Pulmonary artery endothelial cell (primary cell): ENCODE measurements at places on chromosomes 4 and X. TPM values are rescaled to one million over a fixed set of nuclear protein-coding genes. Genes with fewer than 3 reads are reported as not detected.

DNA sequence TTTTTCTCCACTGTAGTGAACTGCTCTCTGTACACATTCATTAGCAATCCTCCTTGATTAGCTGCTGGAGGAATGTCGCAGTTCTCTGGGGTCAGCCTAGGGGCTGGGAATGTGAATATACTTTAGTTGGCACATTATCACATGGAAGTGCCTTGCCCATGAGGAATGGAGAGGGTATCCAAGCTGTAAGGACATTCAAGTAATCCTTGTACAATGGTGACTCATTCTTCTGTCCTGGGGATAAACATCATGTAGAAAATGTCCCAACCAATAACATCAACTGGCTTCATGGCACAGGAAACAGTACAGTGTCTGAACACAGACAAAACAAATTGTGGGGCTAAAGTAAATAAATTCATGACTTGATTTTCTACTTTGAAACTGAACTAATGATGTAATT, 147.1 kb downstream of the GLRA2 start:
- DNase-seq = no peak

- DNase-seq = no peak
Observed at GRCh38 chr4:60589425-60589824, 610.7 kb upstream of the ADGRL3 start.

GRCh38 chr4:144562019-144562705, 83.8 kb upstream of the HHIP start:
- DNase-seq = no peak

- no peak for DNase-seq
Observed at GRCh38 chr4:93718233-93718632, 110.3 kb upstream of the ATOH1 start.

DNA sequence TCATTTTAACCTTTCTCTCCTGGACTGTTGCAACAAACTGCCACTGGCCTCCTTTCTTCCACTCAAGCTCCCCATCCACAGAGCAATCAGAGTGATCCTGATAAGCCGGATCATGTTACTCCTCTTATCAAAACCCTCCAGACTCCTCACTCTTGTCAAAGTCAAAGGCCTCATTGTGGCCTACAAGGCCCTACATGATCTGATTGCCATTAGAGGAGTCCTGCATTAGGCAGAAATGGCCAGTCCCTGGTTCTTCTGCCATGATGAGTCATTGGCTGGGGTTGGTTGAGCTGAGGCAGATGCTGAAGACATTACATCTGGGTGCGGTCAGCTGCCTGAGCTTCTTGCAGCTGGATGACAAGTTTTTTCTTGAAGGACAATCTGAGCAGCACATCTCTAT, 32.7 kb upstream of the CASK start:
- no peak for DNase-seq

DNA sequence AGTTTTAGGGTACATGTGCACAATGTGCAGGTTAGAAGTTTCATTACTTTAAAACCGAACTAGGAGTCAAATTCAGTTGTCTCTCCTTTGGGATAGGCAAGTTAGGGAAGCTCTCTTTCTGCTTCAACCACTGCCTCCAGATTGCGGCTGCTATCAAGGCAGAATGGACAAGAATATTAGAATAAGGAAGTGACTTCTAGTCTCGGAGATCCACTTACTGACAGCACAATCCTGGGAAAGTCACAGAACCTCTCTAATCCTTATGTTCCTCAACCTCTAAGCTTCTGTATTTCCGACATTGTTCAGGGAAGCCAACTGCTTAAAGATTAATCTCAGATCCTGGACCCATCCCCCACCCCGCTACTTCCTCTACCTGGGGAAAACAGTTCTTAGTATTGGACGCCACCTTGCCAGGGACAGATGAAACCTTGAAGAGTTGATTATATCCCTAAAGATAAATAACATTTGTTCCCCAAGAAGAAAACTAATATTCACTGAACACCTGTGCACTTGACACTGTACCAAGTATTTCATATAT, 2.1 kb downstream of the NUP62CL start:
- no peak for DNase-seq

DNA sequence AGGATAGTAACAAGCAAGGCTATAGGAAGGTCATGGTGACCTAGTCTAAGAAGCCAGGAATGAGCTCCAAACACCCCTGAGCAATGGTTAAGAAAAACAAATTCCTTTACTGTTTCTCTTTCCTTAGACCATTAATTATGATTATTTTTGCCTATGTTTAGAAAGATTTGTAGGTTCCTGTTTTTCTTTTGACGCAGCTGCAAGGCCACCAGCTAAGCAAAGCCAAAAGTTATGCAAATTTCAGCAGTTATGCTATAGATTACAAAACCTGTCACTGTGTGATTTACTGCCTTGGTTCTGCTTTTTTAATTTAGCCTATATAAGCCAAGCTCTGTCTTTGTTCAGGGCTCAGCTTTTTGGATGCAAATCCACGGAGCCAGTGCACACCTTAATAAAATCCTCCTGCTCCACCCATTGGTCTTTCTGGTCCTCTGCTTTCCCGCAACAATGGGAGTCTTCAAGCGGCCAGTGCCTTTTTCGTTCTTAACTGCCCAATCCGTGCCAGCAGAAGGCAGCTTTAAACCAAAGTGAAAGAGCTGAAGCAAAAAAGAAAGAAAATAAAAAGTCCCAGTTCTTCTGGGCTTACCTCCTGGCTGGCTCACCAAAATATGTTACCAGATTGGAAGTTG, 1.4 kb upstream of the CEP135 start:
- DNase-seq = no peak

GRCh38 chrX:31508338-31508737, 436.5 kb upstream of the FTHL17 start:
- no peak for DNase-seq

DNA sequence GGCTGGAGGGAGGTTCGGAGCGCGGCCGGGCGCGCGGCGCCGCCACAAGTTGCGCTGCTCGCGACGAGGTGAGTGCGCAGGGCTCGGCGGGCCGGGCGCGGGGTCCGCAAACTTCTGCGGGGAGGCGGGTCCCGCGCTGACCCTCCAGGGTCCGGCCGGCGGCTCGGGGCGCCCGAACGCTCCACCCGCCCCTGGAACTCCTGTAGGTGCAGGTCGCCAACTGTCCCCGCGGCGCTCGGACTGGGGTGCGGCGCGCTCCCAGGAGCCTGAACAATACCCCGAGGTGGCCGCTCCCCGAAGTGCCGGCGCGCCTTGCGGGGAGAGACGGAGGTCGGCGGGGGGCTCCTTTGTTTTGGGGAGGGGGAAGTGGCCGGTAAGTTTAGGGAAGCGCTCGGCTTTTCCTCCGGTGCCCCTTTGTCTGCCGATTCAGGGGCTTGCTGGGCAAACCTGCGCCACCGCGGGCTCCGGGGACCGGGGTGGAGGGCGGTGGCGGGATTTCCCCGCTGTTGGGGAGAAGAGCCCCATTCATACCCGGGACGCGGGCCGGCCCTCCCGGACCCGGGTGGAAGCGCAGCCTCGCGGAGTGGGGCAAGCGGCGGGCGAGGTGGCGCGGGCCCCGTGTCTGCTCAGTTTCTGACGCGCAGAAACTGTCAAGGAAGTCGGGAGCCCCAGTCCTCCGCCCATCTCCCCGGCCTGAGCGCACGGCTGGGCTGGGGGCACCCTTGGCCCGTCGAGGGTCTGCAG, 694 bp downstream of the TBL1X start:
- DNase-seq = no peak

DNA sequence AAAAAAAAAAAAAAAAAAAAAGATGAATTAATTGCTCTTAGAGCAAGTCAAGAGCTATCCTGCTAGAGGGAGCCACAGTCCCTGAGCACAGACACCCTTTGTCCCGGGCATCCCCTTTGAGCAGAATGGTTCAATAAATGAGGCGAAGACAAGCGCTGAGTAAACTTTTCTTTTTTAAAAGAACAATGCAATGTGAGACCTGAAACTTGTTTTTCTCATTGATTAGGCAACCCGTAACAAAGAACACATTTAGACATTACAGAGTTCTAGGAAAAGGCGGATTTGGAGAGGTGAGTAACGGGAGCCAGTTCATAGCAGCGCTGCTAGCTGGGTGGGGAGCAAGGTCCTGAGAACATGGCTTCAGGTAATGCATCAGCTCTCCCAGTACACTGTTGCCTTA, 46.1 kb downstream of the GRK4 start:
- no peak for DNase-seq

DNA sequence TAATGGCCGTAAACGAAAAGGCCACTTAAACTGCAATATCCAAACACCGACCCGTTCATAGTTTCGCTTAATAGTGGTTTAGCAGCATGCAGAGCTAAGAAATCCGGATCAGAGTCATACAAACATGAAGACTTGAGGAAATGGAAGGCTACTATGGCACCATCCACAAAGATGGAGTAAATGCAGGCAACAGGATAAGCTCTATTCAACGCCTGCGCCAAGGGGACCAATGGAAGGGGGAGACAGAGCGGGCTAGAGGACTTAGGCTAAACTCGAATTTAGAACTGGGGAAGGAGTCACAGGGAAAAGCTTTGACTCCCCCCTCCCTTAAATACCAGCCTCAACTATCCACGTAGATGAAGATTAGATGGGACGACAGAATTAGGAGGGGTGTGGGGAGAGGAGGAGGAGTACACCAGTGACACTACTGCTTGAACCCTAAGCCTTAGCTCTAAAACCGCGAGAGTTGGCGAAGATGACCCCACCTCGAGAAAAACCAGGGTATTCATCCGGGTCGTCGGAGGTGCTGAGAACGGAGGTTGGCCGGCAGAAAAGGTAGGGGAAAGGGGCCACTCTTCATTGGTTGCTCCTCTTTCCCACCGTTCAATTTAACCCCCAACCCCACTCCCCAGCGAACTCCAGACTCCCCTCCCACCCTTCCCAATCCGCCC, 3.5 kb downstream of the HUWE1 start:
- DNase-seq = no peak

GRCh38 chr4:61425315-61425714, 225.2 kb downstream of the ADGRL3 start:
- no peak for DNase-seq

DNA sequence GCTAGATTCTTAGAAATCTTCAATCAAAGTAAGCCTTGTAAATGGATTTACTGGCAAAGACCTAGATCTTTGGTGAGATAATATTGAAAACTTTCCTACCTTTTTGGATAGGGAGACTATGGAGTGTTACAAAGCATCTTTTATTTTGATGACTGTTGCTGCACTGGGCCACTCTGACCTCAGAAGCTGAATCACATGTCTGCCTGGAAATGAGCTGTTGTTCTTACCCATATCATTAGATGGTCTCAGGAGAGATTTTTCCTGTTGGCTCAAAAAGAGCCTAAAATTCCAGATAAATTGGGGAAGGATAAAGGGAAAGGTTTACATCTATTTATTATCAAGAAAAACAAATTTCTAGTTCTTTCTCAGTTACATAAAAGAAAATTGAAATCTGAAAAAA, 127.5 kb upstream of the BMP3 start:
- no peak for DNase-seq

Gene SMIM10
- 1.3 and 2.2 TPM in 2 replicates for total RNA-seq

Gene ADH4
- total RNA-seq = not detected in 2 replicates

Gene TRIM75
- not detected in 2 replicates for total RNA-seq

Gene KLHL13
- total RNA-seq = 14.3 and 15.5 TPM in 2 replicates

Gene AFM
- not detected in 2 replicates for total RNA-seq

Gene CYBB
- total RNA-seq = not detected in 2 replicates

Gene HPSE
- total RNA-seq = 5.7 and 30.7 TPM in 2 replicates

Gene PASD1
- not detected in 2 replicates for total RNA-seq
